ENCODE measurements at places on chromosomes 5 and 9.

GRCh38 chr5:9924614-9925013 lies 294.5 kb upstream of the TAS2R1 start:
- no peaks in the 10 kb centered on the region for H3K27me3 ChIP-seq
- peaks cover 32% of the 10 kb centered on the region for H3K4me1 ChIP-seq
- H3K36me3 ChIP-seq, result 0 out of 2 replicates have a peak, but pooled peaks cover 4% of the 10 kb centered on the region
- DNase-seq, result peak; percentile 76
- peak overlapping the region; percentile 84 for H3K27ac ChIP-seq
- no peak overlapping the region for H3K4me3 ChIP-seq

DNA sequence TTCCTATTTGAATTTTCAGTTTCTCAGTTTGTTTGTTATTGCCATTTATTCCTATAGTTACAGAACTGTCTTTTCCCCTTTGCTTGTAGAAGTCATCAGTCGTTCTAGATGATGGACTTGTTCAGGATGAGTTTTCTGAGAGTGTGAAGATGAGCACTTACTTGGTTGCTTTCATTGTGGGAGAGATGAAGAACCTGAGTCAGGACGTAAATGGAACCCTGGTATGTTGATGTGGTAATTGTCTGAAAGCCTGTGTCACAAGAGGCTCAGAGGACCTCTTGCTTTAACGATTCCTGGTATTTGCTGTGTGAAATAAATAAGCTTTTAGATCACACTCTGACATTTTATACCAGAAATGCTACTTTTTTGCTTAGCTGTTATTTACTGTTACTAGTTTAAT lies 50.6 kb downstream of the LNPEP start:
- no peak overlapping the region for H3K4me3 ChIP-seq
- no peaks in the 10 kb centered on the region for H3K4me1 ChIP-seq
- H3K27ac ChIP-seq, result no peak overlapping the region
- peaks cover 68% of the 10 kb centered on the region for H3K36me3 ChIP-seq
- no peak for DNase-seq
- no peaks in the 10 kb centered on the region for H3K27me3 ChIP-seq

- H3K4me1 ChIP-seq, result no peaks in the 10 kb centered on the region
- no peak for DNase-seq
- no peak overlapping the region for H3K27ac ChIP-seq
- H3K27me3 ChIP-seq, result no peaks in the 10 kb centered on the region
- H3K4me3 ChIP-seq, result no peak overlapping the region
- peaks cover 23% of the 10 kb centered on the region for H3K36me3 ChIP-seq
These were observed 101.5 kb downstream of the DEPDC1B start for GRCh38 chr5:60598424-60598823.

DNA sequence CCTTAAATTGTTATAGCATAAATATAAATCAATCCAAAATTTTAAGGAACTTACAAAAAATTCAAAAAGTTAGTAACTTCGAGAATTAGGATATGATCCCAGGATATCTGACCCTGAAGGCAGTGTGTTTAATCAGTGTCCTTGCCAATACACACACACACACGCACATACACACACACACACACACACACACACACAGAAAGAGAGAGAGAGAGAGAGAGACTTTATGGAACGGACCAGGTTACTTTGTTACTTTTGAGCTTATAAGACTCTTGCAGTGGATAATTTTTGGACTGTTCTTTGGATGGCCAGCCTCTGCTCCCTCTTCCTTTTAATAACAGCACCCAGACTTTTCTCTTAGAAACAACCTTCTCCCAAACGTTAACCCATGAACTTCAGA lies 322.9 kb downstream of the NFIB start:
- no peaks in the 10 kb centered on the region for H3K27me3 ChIP-seq
- no peaks in the 10 kb centered on the region for H3K36me3 ChIP-seq
- H3K4me1 ChIP-seq, result peaks cover 11% of the 10 kb centered on the region
- H3K4me3 ChIP-seq, result no peak overlapping the region
- DNase-seq, result no peak
- H3K27ac ChIP-seq, result no peak overlapping the region

DNA sequence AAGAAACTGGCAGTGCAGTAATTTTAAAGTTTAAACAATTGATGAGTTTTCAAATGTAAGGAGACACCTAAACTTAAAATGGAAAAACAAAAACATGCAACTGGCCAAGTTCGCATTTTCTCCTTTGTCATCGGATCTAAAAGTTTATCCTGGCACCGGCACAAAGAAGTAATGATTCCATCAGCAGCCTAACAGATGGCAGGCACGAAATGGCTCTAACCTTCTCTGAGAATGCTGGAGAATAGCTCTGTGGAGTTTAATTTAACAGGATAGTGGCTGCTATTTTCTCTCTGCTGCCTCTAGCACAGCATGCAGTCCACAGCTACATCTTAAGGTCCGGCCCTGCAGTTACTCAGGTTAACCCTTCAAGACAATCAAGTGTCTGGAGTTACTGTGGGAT lies 82.2 kb downstream of the PRELID2 start:
- DNase-seq, result no peak
- H3K36me3 ChIP-seq, result no peaks in the 10 kb centered on the region

GRCh38 chr5:158451993-158452672 lies 593.2 kb upstream of the CLINT1 start:
- no peaks in the 10 kb centered on the region for H3K36me3 ChIP-seq
- H3K27me3 ChIP-seq, result no peaks in the 10 kb centered on the region
- no peak overlapping the region for H3K4me3 ChIP-seq
- DNase-seq, result no peak

DNA sequence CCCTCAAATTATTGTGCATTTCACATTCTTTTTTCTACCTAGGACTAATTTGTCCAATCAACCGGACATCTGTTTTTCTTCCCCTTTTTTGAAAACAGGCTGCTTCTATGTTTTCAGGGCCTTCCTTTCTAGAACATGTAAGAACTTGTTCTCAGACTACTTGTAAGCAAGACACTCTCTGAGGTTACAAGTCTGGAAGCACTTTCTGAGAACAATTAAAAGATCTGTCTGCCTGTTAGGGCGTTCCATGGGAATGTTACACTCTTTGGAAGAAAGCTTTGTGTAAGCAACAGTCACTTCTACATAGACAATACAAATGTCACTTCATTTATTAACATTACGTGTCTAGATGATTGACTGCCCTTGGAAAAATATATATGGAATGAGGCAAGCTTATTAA lies 50.9 kb upstream of the HSPB3 start:
- peaks cover 29% of the 10 kb centered on the region for H3K4me1 ChIP-seq
- DNase-seq, result no peak
- H3K27me3 ChIP-seq, result no peaks in the 10 kb centered on the region
- H3K4me3 ChIP-seq, result no peak overlapping the region
- no peaks in the 10 kb centered on the region for H3K36me3 ChIP-seq

DNA sequence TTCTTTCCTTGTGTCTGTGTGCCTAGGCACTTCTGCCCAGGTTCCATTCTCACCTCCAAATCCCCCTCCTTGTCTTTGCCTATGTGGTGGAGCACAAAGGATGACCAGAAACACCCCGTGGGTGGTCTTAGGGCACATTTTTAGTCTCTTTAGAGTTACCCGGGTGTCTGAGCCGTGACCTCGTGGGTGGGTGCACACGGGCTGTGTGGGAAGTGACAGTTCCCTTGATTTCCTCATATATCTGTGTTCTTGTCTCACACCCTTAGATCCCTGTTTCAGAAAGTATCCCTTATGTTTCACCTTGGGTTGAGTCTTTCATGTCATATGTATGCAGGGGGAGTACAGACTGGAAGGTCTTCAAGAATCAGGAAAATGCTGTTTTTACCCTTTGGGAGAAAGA lies 13.4 kb upstream of the SMIM32 start:
- no peaks in the 10 kb centered on the region for H3K36me3 ChIP-seq
- H3K4me1 ChIP-seq, result no peaks in the 10 kb centered on the region
- no peak overlapping the region for H3K4me3 ChIP-seq
- H3K27me3 ChIP-seq, result no peaks in the 10 kb centered on the region

- no peak overlapping the region for H3K4me3 ChIP-seq
- peaks cover 5% of the 10 kb centered on the region for H3K4me1 ChIP-seq
- H3K27me3 ChIP-seq, result no peaks in the 10 kb centered on the region
- no peak overlapping the region for H3K27ac ChIP-seq
- no peak for DNase-seq
- no peaks in the 10 kb centered on the region for H3K36me3 ChIP-seq
These were observed 19.1 kb upstream of the AK3 start for GRCh38 chr9:4760122-4760521.

- H3K27ac ChIP-seq, result no peak overlapping the region
- no peak overlapping the region for H3K4me3 ChIP-seq
- H3K4me1 ChIP-seq, result peaks cover 6% of the 10 kb centered on the region
- DNase-seq, result no peak
- H3K36me3 ChIP-seq, result no peaks in the 10 kb centered on the region
These were observed 16.9 kb downstream of the STK10 start for GRCh38 chr5:172171118-172171517.

- no peaks in the 10 kb centered on the region for H3K4me1 ChIP-seq
- DNase-seq, result no peak
- H3K4me3 ChIP-seq, result no peak overlapping the region
- no peaks in the 10 kb centered on the region for H3K27me3 ChIP-seq
These were observed 37.2 kb downstream of the ENC1 start for GRCh38 chr5:74603376-74603775.

DNA sequence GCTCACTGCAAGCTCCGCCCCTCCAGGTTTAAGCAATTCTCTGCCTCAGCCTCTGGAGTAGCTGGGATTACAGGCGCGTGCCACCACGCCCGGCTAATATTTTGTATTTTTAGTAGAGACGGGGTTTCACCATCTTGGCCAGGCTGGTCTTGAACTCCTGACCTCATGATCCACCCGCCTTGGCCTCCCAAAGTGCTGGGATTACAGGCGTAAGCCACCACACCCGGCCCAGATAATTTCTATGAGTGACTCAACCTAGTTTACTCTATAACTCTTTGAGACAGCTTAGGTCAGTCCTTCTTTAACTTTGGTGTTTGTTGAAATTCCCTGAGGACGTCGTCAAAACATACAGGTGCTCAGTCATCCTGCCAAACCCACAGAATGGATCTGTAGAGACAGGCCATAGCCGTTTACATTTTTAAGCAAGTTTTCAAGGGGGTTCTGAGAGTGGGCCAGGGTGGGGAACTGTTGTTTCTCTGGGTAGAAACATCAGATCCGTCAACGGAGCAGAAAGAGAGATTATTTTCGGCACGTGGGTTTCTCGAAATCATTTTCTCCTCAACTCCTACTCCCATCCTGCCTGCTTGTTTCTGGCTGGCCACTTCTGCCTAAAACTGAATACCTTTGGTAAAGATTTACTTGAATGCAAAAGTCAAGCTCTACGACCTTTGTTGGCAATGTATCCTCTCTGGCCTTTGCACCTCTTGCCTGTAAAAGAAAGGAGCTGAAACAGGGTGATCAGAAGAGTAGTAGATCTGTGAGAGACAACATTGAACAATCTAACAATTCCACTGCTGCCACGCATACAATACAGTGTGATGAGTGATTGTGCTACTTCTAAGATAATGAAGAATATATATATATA lies 6.0 kb upstream of the BOD1 start:
- H3K27me3 ChIP-seq, result no peaks in the 10 kb centered on the region
- H3K4me1 ChIP-seq, result no peaks in the 10 kb centered on the region
- H3K27ac ChIP-seq, result no peak overlapping the region
- no peaks in the 10 kb centered on the region for H3K36me3 ChIP-seq
- H3K4me3 ChIP-seq, result no peak overlapping the region
- no peak for DNase-seq

DNA sequence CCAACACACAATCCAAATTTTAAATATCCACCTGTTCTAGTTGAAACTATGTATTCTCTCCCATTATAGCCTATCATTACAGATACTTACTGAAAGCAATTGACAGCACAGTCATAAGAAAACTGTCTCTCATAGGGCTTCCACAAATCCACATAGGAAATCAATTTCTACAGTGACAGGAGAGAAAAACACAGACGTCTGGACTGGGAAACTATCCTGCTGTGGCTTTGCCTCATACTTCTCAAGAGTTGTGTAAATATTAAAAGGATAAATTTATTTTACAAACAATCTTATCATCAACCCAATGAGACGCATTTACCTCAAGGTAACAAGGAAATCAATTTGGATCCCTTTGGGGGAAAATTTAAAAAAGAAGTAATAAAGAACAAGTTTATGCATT lies 517.5 kb downstream of the EFNA5 start:
- H3K27me3 ChIP-seq, result peaks cover 1% of the 10 kb centered on the region
- no peak overlapping the region for H3K27ac ChIP-seq
- DNase-seq, result no peak
- no peaks in the 10 kb centered on the region for H3K36me3 ChIP-seq
- no peaks in the 10 kb centered on the region for H3K4me1 ChIP-seq

DNA sequence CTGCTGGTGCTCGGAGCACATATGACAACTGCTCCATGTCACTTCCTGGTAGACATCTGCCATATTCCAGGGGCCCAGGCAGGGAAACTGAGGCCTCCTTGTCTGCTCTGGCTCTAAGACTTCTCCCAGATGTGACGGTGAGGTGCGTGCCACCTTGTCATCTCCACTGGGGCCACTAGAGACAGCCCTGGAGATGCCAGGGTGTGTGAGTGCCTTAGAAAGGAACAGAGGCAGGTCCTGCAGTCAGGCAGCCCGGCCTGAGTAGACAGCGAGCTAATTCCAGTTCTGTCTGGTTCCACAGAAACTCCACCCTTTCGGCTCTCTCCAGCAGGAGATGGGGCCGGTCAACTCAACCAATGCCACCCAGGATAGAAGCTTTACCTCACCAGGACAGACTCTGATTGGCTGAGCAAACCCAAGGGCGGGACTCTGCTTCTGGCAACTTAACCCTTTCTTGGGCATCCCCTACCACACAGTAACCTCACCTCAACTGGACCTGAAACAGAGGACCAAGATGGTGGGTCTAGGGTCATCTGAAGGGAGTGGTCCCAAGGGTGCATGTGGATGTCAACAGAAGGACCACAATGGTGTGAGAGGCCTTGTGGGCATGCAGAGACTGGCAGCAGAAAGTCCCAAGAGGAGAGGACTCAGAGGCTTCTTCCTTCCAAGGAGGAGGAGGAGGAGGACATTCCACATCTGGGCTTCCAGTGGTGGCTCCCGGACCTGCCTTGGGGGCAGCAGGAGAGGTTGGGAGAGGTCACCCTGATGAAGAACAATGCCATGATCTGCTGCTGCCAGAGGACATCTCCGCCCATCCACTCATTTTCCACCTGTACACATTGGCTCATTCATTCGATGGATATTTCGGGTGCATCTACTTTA lies 77.7 kb downstream of the RGS3 start:
- H3K36me3 ChIP-seq, result no peaks in the 10 kb centered on the region
- H3K27ac ChIP-seq, result no peak overlapping the region
- H3K4me1 ChIP-seq, result no peaks in the 10 kb centered on the region
- H3K27me3 ChIP-seq, result no peaks in the 10 kb centered on the region
- H3K4me3 ChIP-seq, result no peak overlapping the region

- H3K4me3 ChIP-seq, result no peak overlapping the region
- no peaks in the 10 kb centered on the region for H3K36me3 ChIP-seq
- no peaks in the 10 kb centered on the region for H3K27me3 ChIP-seq
- no peak for DNase-seq
These were observed 414.7 kb downstream of the TLE4 start for GRCh38 chr9:79986437-79986836.

- no peaks in the 10 kb centered on the region for H3K27me3 ChIP-seq
- H3K4me3 ChIP-seq, result no peak overlapping the region
- H3K36me3 ChIP-seq, result peaks cover 4% of the 10 kb centered on the region
- no peak for DNase-seq
- no peak overlapping the region for H3K27ac ChIP-seq
These were observed 63.1 kb upstream of the TTC23L start for GRCh38 chr5:34775886-34776285.
